CD14-positive monocyte (primary cell): ENCODE measurements at places on chromosomes 2 and 18.

- DNase-seq, result no peak
Measured at GRCh38 chr2:178452334-178452733, 1.2 kb downstream of the PJVK start.

DNA sequence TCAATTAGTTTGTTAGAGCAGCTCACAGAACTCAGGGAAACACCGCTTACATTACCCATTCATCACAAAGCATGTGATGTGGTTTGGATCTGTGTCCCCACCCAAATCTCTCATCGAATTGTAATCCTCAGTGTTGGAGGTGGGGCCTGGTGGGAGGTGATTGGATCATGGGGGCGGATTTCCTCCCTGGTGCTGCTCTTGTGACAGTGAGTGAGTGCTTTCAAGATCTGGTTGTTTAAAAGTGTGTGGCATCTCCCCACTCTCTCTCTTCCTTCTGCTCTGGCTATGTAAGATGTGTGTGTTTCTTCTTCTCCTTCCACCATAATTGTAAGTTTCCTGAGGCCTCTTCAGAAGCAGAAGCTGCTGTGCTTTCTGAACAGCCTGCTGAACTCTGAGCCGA lies 63.5 kb upstream of the AGPS start:
- DNase-seq, result no peak

GRCh38 chr2:226114436-226114835 lies 685.2 kb downstream of the IRS1 start:
- no peak for DNase-seq

- no peak for DNase-seq
Measured at GRCh38 chr2:7588295-7588694, 671.1 kb downstream of the RNF144A start.

GRCh38 chr2:139798391-139798790 lies 1018.2 kb upstream of the NXPH2 start:
- DNase-seq, result no peak

- no peak for DNase-seq
Measured at GRCh38 chr2:112706170-112706664, 14.6 kb upstream of the NT5DC4 start.

DNA sequence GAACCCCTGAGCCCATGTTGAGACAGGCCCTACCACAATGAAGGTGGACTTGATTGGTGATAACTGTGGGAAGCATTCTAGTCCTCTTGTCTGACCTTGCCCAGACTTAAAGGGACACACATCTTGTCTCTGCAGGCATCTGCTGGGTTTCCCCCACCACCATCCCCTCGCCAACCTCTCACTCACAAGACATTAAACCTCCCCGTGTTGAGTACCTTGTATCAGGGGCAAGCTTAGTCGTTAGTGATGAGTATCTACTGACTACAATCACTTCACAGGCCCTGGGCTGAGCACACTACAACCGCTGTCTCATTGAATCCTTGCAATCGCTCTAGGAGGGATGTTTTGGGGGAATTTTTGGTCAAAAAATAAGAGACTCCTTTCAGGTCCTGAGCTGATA lies 86.0 kb downstream of the ICOS start:
- no peak for DNase-seq

GRCh38 chr2:216687646-216688045 lies 7.7 kb downstream of the IGFBP5 start:
- no peak for DNase-seq

DNA sequence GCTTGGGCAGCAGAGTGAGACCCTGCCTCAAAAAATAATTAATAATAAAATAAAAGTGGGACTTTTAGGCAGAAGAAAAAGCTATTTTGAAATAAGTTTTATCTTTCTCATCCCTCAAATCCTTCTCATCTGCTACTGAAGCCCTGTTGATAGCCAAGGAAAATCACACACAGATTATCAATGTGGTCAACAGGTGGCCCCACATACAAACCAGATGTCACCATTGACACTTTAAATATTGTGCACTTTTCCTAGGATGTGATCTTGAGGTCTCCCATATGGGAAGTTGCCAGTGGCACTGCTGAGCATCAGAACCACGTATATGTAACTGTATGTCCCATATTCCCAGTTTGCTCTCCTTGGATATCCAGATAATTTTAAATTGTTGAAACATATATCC lies 64.6 kb downstream of the KCTD18 start:
- DNase-seq, result no peak

GRCh38 chr18:58034370-58034769 lies 9.7 kb upstream of the NEDD4L start:
- no peak for DNase-seq

GRCh38 chr18:56333839-56334238 lies 304.6 kb downstream of the TXNL1 start:
- no peak for DNase-seq

- no peak for DNase-seq
Measured at GRCh38 chr2:183010112-183010511, 28.1 kb downstream of the NCKAP1 start.

DNA sequence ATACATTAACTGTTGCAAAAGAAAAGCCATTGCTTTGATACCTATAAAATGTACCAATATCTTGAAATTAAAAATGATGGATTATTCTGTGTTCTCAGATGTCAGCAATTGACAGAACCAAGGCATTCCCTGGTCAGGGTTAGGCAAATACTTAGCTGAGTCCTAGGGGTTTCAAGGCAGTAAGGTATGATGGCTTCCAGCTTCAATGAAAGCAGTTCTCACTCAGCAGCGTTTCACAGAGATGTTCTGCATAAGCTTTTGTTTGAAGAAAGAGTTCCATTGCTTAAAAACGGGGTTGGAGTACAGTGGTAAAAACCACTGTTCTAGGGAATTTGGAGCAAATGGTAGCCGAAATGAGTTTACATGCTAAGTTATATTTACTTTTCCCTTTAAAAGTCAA lies 17.0 kb upstream of the KANSL1L start:
- no peak for DNase-seq

DNA sequence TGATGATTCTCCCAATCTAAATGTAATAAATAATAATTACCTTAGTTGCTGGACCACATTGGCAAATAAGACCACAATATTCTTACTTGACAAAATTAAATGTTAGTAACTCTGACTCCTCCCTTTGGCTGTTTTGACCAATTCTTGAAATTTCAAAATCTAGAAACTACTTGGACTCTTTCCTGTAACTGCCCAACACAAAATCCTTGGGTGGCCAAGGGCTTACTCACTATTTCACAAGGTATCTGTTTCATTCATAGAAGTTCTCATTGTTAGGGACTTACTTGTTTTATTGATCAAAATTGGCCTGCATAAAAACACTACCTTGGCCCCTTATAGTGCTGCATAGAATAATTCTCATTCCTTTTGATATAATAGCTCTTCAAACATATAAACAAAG lies 19.4 kb downstream of the CDH20 start:
- DNase-seq, result no peak

DNA sequence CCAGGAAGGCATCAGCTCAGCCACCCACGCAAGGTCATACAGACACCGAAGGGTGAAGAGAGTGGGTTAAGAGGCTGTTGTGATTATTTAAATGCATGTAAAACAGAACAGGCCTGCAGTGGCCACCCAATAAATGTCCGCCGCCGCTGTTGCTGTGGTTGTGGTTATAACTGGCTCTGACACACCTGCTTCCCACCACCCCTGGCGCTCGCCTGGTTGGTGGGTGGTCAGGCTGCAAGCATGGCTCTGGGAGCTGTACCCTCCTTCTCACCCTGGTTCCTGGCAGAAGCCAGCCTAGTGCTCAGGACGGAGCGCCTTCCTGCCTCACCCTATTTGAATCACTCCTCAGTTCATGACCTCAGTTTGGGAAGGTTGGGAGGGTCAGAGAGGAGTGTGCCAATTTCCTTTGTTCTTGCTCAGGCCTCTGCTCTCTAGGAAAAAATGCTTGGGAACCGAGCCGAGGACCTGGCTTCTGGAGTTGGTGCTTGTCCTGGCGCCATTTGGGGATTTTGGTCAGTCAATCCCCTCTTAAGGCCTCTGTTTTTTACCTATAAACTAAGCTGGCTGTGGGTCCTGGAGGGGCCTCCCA lies 5.3 kb upstream of the CRYBA2 start:
- DNase-seq, result no peak

DNA sequence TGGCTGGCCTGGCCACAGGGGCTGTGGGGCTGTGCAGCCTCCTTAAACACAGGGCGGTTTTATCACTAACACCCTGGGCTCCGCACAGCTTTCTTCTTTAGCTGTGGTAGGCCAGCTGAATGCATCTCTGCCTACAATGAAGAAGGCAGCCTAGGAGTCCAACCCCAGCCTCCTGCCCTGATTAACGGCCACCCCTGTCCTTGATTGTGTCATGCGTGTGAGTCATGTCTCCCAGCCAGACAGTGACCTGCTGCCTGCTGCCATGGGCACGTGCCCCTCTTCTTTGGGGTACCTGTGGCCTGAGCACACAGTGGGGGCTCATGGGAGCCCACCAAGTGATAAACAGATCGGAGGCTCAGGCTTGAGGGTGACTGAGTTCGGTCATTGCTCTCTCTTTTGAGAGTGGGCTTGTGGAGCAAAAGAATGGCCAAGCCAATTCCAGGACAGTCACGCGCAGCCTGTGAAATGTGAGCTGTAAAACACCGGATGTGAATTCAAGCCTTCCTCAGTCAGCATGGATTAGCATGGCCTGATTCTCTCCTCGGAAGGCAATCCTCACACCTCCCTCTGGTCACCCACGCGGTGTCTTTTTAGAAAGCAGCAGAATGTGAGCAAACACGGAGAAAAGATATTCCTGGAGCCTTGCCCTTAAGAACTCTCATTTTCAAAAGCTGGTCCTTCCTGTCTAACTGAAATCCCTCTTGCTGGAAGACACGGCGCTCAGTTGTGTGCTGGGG lies 144.1 kb downstream of the CELF4 start:
- DNase-seq, result no peak

DNA sequence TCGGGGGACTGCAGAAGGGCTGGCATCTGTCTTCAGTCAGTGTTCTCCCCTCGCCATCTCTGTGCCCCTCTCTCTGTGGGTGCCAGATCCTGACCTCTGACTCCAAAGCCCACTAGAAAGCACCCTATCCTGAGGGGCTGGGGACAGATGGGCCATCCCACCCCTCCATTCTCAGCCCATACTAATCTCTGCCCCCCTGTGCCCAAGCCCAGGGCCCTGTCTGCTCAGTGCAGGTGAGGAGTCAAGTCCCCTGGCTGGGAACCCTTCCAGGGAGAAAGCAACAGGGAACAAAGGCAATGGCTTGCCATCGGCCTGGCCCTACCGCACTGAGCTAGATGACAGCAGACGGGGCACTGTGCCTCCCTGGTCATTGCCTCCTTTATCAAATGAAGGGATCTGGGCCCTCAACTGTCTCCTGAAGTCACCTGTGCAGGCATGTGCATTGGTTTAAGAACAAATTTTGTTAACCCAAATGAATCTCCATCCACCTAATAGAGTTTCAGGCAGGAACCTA lies 42.7 kb upstream of the ID2 start:
- no peak for DNase-seq

DNA sequence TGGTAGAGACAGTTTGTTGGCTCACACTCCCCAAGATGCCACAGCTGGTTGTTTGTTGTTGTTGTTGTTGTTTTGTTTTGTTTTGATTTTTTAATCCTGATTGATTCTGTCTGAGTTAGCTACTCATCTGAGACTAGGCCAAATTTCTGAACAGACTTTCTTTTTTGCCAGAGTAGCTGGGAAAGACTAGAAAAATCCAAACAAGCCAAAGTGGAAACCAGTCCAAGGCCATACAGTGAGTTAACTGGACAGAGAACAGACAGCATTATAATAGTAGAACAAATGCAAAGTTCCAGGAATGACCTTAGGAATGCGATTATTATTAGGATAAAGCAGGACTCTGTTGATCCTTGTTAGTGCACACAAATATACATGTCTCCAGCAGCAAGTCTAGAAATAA lies 43.8 kb upstream of the CYP26B1 start:
- DNase-seq, result no peak

- no peak for DNase-seq
Measured at GRCh38 chr2:234024304-234024703, 26.2 kb upstream of the SPP2 start.

DNA sequence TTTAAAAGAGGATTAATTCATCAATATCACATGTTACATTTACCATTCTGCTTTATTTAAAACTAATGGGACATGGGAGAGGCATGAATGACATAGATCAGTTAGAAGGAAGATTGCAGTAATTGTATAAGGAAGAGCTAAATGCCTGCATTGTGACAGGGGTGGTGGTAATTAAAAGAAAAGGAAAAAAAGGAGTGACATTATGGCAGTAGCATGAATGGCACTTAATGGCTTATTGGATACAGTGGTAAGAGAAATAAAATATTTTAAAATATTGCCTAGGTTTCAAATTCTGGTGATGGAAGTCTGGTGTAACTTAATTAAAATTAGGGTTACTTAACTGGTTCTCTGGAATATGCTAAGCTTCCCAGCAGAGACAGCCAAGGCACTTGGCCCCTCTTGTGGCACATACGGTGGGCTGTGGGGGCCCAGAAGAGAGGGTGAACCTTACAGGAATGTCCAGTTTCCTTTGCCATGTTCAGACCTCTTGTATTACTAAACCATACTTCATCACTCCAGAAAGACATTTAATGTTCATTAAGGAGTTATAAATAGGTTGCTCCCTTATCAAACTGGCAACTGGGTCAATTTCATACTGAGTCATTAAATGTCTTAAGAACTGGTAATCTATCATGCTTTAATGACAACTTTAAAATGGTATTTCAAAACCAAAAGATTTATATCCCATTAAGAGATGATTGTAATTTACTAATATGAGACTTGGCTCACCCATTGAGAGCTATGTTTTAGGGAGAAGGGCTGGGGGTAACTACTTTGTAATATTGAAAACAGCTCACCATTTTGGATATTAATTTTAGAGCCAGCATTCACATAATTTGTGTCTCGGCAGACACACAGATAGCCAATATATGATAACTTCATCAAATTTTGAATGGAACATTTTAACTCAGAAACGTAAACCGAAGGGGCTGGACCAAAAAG lies 798.9 kb upstream of the PIK3C3 start:
- no peak for DNase-seq

DNA sequence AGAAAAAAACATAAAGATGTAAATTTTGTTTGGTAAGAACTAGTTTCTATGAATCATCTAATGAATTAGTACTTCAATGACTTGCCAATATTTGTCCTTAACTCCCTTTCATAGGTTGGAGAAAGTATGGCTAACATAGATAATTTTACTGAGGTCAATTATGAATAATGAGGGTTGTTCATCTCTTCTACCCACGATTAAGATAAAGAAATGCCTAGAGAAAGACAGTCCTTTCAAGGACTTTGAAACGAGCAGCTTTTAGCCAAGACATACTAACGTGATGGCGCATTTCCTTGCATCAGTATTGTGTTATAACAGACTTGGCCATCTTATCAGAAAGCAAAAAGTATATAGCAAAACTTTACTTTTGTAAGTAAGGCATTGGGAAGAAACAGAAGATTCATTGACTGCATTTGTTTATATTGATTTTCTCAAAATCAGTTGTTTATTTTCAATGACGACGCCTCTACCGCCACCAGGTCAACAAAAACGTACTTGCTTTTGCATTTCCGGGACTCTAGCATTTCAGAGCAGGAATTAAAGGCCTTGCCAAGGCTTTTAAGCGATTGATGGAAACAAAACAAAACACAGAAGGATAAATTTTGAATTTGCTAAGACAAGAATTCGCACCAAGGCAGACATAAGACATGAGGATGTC lies 961 bp downstream of the RBM43 start:
- DNase-seq, result peak; percentile 5

GRCh38 chr2:218745160-218745558 lies 34.5 kb downstream of the TTLL4 start:
- DNase-seq, result peak; percentile 98
